Hippocampal formation (tissue), 2 donors: ENCODE measurements at places on chromosomes 6 and 20.

- no peak for DNase-seq
Measured at GRCh38 chr6:43257367-43258145, 14.3 kb downstream of the TTBK1 start.

- DNase-seq: no peak
Measured at GRCh38 chr6:34370361-34370760, 22.1 kb downstream of the NUDT3 start.

DNA sequence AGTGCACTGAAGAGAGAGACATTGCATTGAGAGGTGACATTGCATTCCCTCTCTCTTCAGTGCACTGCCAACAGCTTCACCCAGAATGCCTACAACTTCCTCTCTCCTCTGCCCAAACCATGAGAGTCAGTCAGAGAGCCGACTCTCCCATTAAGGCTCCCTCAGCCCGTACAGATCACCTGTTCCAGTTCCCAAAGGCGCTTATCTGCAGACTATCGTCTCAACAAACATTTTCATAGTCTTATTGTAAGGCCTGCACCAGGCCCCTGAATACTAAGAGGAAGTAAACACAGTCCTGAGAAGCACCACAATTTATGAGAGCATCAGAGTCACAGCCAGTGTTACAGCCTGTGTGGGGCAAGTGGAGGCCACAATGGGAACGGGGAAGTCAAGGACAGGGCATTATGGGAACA is 53.7 kb downstream of the GFOD1 start:
- DNase-seq: no peak

DNA sequence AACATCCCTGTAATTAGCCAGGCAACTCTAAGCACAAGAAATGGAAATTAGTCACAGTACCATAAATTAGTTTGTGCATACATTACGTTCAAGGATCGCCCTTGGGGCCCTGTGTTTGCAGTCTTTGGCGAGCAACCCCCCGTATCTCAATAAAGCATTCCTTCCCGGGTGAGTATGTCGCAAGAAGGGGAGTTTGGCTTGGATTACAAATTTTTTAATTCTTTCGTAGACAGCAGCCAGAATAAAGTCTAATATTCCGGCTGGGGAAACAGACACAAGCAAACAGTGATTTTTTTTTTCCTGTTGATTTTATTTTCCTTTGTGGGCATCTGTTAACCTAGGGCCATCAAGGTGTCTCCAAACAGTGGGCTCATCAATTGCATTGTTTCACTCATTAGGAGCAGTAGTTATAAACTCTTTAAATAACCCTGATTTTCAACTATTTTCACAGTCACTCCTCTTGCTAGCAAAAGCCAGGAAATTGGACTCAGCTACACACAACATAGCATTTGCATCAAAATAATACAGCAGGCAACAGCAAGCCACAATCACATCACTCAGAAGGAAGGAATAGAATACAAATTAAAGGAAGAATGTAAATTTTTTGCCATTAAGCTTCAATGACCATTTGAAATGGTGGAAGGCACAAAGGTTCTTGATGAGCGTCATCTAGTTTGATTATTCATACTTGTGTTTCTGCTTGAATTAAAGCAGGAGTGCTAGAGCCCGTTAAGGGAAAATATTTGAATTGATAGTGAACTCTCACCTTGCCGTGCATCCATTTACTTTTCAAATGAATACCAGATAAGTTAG is 85.3 kb downstream of the LINC00237 start:
- no peak for DNase-seq

GRCh38 chr20:21397341-21398108 is at the start of gene NKX2-4:
TSS of gene NKX2-4 (minus strand) at chr20:21397526. CDS start at chr20:21397399, 127 bp downstream.
- no peak for DNase-seq

DNA sequence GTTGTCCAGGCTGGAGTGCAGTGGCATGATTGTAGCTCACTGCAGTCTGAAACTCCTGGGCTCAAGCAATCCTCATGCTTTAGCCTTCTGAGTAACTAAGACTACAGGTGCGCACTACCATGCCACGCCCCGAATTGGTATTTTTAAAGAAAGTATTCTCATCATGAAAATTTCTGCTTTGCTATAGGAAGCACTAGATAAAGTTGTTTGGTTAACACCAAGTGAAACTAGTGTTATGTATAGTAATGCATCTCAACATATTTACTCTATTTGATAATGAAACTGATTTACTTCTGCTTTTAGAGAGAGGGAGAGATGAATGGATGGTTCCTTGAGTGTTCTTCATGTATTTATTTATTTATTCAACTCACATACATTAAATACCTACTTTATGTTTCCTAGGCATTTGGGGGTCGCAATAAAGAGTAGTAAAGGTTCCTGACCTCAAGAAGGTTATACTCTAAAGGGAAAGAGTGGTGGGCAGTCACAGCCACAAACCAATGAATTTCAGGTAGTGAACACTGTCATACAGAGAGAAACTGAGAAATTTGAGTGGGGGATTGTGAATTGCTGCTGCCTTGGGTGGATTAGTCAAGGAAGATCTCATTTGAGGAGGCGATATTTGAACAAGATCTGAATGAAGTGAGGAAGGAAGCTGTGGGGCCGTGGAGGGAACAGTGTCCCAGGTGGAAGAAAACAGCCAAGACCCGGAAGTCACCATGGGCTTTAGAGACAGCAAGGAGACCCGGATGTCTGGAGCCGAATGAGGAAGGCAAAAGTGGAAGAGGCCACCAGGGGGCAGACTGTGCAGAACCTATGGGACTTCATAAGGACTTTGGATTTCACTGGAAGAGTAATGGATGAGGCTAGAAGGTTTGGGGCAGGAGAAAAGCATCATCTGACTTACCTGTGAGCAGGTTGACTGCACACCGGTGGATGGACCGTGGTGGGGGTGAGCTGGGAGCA is 185.6 kb downstream of the TSHZ2 start:
- no peak for DNase-seq

- no peak for DNase-seq
Measured at GRCh38 chr20:31590717-31591225, 14.3 kb upstream of the ID1 start.

DNA sequence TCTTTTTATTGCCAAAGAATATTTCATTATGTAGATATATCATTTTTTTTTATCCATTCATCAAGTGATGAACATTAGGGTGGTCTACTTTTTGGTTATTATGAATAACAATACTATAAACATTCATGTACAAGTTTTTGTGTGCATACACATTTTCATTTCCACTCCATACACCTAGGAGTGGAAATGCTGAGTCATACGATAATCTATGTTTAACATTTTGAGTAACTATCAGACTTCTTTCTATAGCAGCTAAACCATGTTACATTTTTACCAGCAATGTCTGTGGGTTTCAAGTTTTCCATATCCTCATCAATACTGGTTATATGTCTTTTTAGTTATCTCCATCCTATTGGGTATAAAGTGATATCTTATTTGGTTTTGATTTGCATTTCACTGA is 65.7 kb downstream of the PRSS35 start:
- no peak for DNase-seq

DNA sequence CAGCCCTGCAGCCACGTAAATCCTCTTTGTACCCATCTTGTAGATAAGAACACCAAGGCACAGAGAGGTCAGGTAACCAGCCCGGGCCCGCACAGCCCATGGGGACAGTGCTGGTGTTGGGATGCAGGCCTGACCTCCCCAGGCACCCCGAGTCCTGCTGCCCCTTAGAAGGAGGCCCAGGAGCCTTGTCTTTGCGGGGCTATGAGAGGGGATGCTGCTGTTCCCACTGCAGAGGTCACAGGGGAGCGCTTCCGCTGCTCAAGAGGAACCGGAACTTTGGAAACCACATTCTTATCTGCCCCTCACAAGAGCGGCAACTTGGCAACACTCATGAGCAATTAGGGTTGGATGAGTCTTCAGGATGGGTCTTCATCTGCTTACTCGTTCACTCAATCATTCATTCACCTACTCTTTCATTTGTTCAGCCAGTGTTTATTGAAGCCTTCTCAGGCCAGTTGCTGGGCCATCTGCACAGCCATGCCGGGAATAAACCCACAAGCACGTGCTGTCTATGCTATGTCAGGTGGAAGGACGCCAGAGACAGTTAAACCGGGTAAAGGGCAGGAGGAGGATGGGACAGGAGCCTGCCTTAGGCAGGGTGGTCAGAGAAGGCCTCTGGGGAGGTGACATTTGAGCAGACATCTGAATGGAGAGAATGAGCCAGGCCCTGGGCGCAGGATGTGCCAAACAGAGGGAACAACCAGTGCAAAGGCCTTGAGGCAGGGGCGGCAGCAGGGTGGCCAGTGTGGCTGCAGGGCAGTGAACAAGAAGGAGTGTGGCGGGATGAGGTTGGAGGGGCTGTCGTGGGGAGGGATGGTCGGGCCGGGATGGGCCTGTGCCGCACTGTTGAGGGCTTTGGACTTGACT is 60.8 kb downstream of the RBM38 start:
- DNase-seq: no peak

- no peak for DNase-seq
Measured at GRCh38 chr6:27544612-27545260, 71.8 kb upstream of the ZNF184 start.

GRCh38 chr20:45064812-45065211 is 36.1 kb downstream of the KCNS1 start:
- no peak for DNase-seq

DNA sequence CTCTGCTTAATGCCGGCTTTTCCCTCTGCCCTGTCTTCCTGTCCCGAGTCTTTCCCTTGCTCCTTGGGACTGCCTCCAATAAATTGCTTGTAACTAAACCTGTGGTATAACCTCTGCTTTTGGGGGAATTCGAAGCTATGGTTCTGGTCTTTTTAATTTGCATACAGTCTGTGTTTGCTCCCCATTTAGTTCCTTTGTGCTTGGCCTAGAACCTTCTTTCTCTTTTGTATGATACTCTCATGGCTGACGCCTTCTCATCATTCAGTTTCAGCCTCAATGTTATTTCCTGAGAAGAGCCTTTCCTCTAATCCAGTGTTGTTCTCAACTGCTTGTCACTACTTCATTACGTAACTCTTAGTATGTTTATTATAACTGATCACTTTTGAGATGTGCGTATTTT is 248.0 kb downstream of the PHF3 start:
- DNase-seq: no peak

- peak; percentile 26 for DNase-seq
Measured at GRCh38 chr20:38418509-38419204, 16.5 kb downstream of the SNHG17 start.

DNA sequence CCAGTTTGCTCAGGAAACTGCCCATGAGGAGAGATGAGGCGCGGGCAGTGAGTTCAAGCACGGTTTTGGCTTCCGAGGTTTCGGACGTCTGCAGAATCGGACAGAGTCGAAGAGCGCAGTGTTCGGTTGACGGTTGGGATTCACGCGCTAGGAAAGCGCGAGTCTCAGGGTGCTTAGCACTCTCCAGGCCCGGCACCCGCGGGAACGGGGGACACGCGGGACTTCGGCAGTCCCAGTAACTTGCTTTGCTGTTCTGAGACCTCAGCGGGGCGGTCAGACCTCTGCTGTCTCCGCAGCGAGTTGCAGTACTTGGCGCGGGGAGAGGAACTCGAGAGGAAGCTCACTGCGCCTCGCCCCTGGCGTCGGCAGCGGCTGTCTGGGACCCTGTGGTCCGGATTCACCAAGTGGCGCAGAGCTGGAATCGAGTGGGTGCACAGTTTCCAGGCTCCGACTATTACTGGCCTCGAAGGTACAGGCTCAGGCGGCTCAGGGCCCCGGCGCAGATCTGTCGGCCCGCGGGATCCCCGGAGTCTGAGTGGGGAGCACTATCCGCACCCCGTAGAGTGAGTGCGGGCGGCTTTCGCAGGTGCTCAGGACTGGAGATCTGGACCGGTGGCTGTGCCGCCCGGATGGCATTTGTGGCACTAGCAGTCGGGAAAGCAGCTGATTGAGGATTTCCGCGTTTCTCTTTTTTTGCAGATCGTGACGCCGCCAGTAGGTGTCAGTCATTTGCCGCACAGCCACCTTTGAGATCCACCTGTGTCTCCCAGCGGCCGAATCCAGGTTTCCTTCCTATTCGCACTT is at the start of gene POM121L2:
Gene POM121L2, minus strand, starts transcription at position 128 of the 804 bp plus-strand sequence. Its CDS starts 103 bp downstream, at position 25.
- no peak for DNase-seq

- DNase-seq: no peak
Measured at GRCh38 chr6:137829641-137830083, 37.4 kb upstream of the TNFAIP3 start.

DNA sequence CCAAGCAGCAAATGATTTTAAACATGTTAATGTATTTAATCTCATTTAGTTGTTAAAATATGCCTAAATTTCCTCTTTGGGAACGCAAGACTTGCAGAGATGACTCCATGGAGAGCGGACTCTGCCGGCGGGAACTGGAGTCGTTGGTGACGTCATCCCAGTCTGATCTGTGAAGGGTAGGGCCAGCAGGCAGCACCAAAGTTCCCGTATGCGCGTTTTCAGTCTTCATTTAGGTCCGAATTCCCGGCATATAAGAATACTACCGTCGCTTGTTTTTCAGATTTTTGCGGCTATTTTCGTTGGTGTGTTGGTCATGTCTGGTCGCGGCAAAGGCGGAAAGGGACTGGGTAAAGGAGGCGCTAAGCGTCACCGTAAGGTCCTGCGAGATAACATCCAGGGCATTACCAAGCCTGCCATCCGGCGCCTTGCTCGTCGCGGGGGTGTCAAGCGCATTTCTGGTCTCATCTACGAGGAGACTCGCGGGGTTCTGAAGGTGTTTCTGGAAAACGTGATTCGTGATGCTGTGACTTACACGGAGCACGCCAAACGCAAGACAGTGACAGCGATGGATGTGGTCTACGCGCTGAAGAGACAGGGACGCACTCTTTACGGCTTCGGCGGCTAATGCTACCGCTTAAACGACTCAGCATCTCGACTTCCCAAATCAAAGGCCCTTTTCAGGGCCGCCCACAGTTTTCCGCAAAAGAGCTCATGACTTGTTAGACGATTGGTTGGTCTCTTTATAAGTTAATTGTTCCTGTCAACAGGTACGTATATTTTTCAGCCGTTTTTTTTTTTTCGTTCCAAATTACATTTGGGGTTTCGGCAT is 117.3 kb downstream of the HFE start:
- DNase-seq: peak; percentile 91

- no peak for DNase-seq
Measured at GRCh38 chr6:113570161-113570560, 287.0 kb upstream of the MARCKS start.
